Cerebellar nuclear complex (tissue), 1 donor: ENCODE measurements at places on chromosomes 5 and 9.

DNA sequence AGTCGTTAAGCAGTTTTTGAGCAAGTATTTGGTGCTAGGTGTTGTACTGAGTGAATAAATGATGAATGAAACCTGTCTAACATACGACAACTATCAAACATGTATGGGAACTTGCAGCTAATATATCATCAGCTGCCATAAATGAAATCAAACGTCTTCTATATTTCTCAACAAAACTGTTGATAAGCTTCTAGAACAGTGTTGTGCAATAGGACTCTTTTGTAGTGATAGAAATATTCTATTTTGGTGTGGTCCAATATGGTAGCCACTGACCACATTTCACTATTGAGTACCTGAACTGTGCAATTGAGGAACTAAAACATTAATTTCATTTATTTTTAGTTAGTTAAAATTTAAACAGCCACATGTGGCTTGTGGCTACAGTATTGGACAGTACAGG is 16.3 kb upstream of the FYB1 start:
- no peak for DNase-seq

GRCh38 chr9:127505396-127506116 is 54.2 kb downstream of the LRSAM1 start:
- no peak for DNase-seq

DNA sequence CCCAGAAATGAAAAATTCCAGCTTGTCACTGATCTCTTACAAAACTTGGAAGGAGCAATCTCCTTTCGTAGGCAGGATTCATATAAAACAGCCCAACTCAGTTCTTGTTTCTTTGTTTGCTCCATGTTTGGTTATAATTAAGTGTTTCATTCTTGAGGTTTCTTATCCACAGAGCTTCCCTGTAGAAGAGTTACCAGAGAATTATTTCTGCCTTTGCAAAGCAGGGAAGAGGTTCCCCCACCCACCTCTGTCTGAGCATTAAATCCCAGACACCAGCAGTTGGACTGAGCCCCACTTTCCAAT is 34.1 kb upstream of the RAI14 start:
- no peak for DNase-seq

GRCh38 chr9:90459321-90459720 is 183.3 kb downstream of the DIRAS2 start:
- no peak for DNase-seq

DNA sequence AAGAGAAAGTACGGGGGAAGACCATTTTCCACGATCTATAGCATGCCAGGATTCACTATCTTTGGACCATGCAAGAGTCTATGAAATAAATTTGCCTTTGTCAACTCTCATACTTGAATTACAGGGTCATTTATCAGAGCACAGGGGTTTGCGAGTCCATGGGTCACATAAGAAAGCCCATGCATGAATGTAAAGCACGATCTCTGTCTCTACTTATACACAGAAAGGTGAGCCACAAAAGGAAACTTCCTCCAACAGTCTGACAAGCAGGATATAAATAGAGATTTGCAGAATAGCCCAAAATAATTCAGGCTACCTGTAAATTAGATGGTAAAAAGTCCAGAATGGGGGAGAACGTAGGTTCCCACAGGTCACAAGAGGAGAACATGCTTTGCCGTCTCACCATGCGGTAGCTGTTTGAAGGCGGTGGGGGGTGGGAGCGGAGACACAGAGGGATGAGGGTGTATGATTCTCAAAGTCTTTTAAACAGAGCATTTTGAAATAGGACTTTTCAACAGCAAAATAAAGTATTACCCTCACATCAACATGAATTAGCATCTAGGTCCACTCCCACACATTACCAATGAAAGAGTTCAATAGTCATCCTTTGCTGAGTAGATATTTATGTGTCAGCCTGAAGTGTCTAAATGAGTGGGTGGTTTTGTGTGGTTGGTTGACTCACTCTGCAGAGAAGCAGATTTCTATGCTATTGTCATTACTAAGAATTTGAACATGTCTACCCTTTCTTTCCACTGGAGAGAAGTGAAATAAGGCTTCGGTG is 279.7 kb downstream of the EBF1 start:
- no peak for DNase-seq

- no peak for DNase-seq
These were observed 12.6 kb upstream of the C5orf58 start for GRCh38 chr5:170220191-170220590.

GRCh38 chr5:96942911-96943310 is 7.0 kb downstream of the LNPEP start:
- no peak for DNase-seq

- no peak for DNase-seq
These were observed 224.1 kb upstream of the ISL1 start for GRCh38 chr5:51159164-51159563.

DNA sequence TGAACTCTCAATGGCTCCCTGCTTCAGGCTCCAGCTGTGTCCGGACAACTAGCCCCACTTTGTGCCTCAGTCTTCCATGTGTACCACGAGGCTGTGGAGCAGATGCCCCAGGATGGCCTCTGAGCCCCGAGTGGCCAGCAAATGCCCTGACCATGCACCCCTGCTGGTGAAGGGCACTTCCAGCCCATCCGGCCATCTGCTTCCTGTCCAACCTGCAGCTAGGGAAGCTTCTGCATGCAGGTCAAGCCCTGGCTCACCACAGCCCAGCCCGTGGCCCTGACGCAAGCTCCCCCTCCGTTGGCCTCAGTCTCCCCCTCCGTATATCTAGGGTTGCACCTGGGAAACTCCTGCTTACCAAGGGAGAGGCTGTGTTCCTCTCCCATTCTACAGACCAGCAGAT is 4.8 kb downstream of the NINJ1 start:
- no peak for DNase-seq

DNA sequence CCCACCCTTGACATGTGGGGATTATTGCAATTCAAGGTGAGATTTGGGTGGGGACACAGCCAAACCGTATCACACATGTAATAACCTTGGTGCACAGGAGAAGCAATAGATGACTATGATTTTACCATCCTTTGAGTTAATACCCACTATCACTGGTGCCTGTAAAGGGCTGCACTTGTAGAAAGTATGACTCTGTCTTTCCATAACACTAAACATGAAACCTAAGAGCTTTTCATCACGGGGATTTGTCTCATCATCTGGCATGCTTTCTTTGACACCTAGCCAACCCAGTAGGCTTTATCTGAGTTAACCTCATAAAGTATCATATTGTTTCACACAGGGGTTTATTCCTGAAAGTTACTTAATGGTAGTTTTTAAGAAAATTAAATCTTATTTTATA is 188.9 kb upstream of the TNC start:
- DNase-seq, result no peak

DNA sequence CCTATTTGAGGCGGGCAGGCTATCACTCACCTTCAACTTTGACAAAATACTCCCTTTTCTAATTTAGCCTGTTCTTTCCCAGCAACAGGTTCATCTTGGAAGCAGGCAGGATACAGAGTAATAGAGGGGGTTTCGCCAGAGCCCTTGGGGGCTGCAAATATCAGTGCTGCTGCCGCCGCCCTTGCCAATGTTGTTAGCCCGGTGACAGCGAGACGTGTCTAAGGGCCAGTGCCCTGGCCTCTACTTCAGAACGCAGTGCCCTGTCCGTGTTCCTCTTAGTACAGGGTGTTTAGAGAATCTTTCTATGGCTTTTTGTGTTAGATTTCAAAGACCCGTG is 703 bp downstream of the FAM120AOS start:
- no peak for DNase-seq

DNA sequence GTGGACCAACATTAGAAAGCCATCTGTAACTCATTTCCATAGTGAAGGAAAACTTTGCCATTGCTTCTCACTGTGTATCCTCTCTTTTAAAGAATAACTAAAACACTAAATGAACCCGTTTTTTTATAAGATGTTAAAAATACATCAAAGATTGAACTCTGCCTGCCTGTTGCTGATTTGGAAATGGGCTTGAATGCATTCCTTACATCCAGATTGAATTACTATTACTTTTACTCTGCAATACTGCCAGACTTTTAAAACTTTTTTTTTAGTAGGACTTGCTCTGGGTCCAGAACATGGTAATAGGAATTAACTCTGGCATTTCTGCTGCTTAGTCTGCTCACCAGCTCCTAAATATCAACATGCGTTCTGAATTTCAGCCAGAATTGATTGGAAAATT is 176.8 kb upstream of the PAPPA start:
- DNase-seq, result no peak

DNA sequence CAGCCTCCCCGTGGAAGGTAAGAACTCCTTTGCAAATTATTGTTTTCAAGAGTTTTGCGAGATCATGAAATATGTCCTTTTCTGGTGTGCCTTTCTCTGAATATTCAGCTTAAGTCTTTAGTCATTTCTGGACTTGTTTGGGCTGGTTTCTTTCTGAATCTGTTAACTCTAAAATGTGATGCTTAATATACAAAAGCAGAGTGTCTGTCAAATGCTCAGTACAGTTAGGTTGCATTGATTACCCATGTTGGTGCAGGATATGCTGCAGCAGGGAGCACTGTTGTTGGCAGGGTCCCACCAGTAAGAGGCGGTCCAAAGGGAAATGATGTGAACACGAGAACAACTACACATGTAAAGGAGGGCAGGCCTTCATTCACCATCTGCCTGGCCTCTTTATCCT is 47.7 kb downstream of the SPTAN1 start:
- no peak for DNase-seq

DNA sequence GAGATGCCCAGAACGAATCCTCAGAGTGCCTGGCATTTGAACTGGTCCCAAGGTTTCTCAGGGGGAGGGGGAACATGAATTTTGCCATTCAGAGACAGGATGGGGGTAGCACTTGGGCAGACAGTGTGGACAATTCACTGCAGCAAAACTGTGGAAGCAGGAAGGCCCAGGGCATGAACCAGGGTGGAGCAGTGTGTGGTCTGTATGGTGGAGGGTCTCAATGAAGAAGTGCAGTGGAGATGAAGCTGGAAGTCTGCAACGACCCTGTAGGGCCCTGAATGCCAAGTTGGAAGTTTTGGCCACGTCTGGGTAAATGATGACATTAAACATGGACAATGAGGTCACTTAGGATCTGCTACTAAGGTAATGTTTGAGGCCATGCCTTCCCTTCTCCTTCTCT is 273.9 kb downstream of the CDK5RAP2 start:
- DNase-seq, result no peak

DNA sequence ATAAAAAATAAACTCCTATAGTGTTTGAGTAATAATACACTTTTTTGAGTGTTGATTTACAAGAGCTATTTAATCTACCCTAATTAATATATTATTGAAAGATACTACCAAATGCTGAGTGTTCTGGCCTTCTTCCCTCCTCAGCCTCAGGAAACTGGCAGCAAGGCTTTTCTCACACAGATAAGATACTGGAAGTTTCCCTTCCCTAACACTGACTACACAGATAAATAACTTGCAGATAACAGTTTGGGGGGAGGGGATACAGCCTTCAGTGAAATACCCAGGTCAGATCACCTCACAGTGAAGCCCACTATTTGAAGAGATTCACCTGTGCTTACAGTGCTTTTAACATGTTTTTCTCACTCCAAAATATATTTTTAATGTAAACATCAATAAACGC is 1.6 kb upstream of the NIPSNAP3A start:
- no peak for DNase-seq

DNA sequence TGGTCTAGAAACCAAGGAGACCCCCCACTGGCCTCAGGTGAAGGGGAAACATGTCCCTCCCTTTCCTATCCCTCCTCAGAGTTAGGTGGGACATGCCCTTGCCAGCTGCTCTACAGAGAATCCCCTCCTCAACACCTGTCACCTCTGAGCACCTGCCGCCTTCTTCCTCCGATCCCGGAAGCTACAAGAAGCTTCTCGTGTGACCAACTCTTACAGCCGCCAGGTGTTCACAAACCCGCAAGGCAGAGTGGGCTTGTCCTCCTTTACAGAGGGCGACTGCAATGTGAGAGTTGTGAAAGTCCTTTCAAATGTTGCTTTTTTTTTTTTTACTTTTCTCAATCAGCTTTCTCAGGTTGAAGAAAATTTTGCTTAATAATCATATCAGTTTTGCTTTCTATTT is 3.7 kb upstream of the ICE1 start:
- no peak for DNase-seq

GRCh38 chr5:128706269-128706668 is 168.2 kb upstream of the FBN2 start:
- DNase-seq, result no peak

GRCh38 chr5:132497488-132497997 is 7.0 kb upstream of the IRF1 start:
- no peak for DNase-seq

GRCh38 chr5:1332461-1333001 is 12.4 kb downstream of the CLPTM1L start:
- DNase-seq, result no peak

- peak; percentile 12 for DNase-seq
These were observed 18.5 kb upstream of the NTNG2 start for GRCh38 chr9:132143359-132143758.

- no peak for DNase-seq
These were observed 391 bp upstream of the NRG2 start for GRCh38 chr5:140043508-140043872.

DNA sequence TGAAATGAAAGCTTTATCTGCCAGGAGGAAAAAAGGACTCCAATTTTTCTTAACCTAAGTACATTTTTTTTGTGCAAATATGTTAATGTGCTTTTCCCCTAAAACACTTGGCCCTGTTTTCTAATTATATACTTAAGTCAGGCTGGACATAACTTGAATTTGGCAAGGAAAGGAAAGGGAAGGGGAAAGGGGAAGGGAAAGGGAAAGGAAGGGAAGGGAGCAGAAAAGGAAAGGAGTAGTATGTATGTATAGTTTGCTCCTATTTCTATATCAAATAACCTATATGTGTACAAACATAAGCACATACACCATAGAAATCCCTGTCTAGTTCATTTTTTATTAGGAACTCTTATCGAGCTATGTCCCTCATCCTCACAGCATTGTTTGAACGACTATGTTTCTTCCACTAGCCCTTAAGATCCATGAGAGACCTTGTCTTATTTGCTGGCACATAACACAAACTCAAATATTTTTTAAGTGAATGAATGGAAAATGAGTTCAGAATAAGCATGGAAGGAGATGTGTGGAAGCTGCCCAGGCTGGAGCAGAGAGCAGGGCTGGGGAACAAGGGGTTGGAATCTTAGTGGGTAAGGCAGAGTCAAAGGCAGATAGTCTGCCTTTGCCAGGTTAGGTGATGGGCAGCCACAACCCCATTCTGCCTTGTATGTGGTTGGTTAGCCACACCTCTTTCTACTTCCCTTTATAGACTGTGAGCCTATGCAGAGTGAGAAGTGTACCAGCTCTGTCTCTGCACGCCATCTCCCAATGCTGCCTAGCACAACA is 70.0 kb downstream of the KLHL3 start:
- no peak for DNase-seq

GRCh38 chr9:123011878-123012528 is 21.5 kb upstream of the GPR21 start:
- DNase-seq, result no peak

DNA sequence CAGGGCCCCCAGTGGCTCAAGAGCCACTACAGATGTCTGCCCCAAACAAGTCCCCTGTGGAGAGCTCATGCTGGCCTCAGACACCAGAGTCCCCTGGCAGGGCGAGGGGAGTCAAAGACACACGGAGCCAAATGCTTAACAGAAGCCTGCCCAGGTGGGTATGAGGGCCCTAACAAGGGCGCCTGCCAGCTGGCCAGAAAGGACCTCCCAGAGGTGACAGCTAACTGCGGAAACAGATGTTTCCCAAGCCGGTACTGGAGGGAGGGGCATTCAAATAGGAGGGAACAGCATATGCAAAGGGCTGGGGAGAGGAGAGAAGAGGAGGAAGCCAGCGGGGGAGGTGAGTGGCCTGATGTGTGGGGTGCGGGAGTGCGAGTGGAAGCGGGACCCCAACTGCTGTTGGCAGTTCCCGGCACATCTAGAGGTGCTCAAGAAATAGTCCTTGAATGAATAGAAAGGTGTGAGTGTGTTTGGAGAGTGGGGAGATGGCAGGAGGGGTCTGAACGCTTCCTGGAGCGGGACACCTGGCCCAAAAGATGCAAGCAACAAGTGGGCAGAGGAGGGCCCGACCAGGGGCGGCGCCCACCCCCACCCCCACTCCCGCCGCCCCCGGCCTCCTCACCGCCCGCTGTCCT is 824 bp downstream of the MXD3 start:
- no peak for DNase-seq
